ENCODE measurements at places on chromosomes 6 and 20. TPM values are rescaled to one million over a fixed set of nuclear protein-coding genes. Genes with fewer than 3 reads are reported as not detected.

Gene CGA
- not detected for total RNA-seq

Gene HLA-DRB1
- total RNA-seq, result 559 TPM

Gene HAO1
- total RNA-seq, result not detected

Gene SEL1L2
- total RNA-seq, result not detected

Gene ADGRB3
- not detected for total RNA-seq

Gene NDUFAF5
- 32.3 TPM for total RNA-seq

Gene COL9A3
- 98.6 TPM for total RNA-seq

Gene CASS4
- 0.42 TPM for total RNA-seq

Gene NRN1
- total RNA-seq, result not detected

Gene IL17F
- not detected for total RNA-seq

Gene BCAS1
- 1.0 TPM for total RNA-seq

Gene CALHM6
- total RNA-seq, result 30.6 TPM

Gene LRRC1
- total RNA-seq, result 12.1 TPM

Gene SLC35A1
- 15.6 TPM for total RNA-seq

Gene CD83
- total RNA-seq, result 339 TPM

Gene CTCFL
- not detected for total RNA-seq

Gene OR2H1
- not detected for total RNA-seq

Gene ADGRF1
- total RNA-seq, result not detected

Gene IP6K3
- total RNA-seq, result not detected

Gene CTNNBL1
- total RNA-seq, result 64.8 TPM

Gene ATP6V1G2
- total RNA-seq, result 4.4 TPM

Gene INSM1
- total RNA-seq, result not detected

Gene SMLR1
- not detected for total RNA-seq

Gene SLC4A11
- 2.7 TPM for total RNA-seq

Gene RAD21L1
- total RNA-seq, result not detected

Gene UNC5CL
- total RNA-seq, result 4.6 TPM

Gene HMGCLL1
- total RNA-seq, result not detected

Gene RIPOR2
- total RNA-seq, result 430 TPM

Gene BNIP5
- total RNA-seq, result 0.10 TPM

Gene ISM1
- not detected for total RNA-seq

Gene PMEPA1
- 37.4 TPM for total RNA-seq

Gene TBCC
- total RNA-seq, result 55.7 TPM

Gene PREX1
- 99.4 TPM for total RNA-seq

Gene CDH4
- total RNA-seq, result not detected

Gene VSTM2L
- not detected for total RNA-seq

Gene CD109
- total RNA-seq, result 0.15 TPM

Gene DBNDD2
- total RNA-seq, result 3.6 TPM

Gene DEFB132
- not detected for total RNA-seq

Gene CHRNA4
- total RNA-seq, result not detected

Gene ABHD16B
- total RNA-seq, result not detected

Gene PDE7B
- total RNA-seq, result 9.2 TPM

Gene HCRTR2
- not detected for total RNA-seq

Gene SIGLEC1
- 0.15 TPM for total RNA-seq

Gene WFDC12
- not detected for total RNA-seq

Gene TAF11
- total RNA-seq, result 28.5 TPM

Gene LRRN4
- total RNA-seq, result not detected

Gene APCDD1L
- total RNA-seq, result not detected

Gene NKAPL
- 0.52 TPM for total RNA-seq

Gene GTF3C6
- 34.7 TPM for total RNA-seq

Gene ENPP5
- total RNA-seq, result 0.68 TPM

Gene OR2B6
- not detected for total RNA-seq

Gene CDH26
- total RNA-seq, result 2.3 TPM

Gene NEURL2
- 4.1 TPM for total RNA-seq

Gene TRAPPC3L
- total RNA-seq, result not detected

All from B cell (primary cell).